Aorta (tissue), 5 donors: ENCODE measurements at places on chromosomes 6 and 20. TPM values are rescaled to one million over a fixed set of nuclear protein-coding genes. Genes with fewer than 3 reads are reported as not detected.

The VAPB gene
- 50.6 TPM for total RNA-seq

The ZFP57 gene
- 0.49 TPM for total RNA-seq

The OR2H1 gene
- not detected for total RNA-seq

The SUPT3H gene
- 6.8 TPM for total RNA-seq
